ENCODE measurements at places on chromosomes 3 and 15.

GRCh38 chr3:149781211-149781610 lies 11.1 kb downstream of the ANKUB1 start:
- no peak for DNase-seq

GRCh38 chr3:148439254-148439822 lies 258.4 kb upstream of the AGTR1 start:
- DNase-seq = no peak

- no peak for DNase-seq
Observed at GRCh38 chr15:91779960-91780359, 73.5 kb upstream of the SLCO3A1 start.

DNA sequence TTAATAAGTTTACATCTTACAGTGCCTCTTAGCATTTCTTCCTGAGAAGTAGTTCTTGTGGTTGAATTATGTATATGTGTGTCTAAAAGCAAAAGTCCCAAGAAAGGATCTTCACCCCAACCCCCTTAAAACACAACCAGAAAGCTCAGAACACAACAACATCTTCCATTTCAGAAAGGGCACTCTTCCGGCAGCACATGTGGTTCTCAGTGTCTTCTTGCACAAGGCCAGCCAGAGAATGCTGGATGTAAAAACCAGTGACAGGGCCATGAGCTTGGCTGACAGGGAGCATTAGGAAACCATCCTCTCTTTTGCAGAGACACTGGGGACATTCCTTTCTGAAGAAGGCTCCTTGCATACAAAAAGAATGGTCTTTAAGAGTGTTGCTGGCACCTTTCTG lies 45.0 kb downstream of the EEFSEC start:
- no peak for DNase-seq

DNA sequence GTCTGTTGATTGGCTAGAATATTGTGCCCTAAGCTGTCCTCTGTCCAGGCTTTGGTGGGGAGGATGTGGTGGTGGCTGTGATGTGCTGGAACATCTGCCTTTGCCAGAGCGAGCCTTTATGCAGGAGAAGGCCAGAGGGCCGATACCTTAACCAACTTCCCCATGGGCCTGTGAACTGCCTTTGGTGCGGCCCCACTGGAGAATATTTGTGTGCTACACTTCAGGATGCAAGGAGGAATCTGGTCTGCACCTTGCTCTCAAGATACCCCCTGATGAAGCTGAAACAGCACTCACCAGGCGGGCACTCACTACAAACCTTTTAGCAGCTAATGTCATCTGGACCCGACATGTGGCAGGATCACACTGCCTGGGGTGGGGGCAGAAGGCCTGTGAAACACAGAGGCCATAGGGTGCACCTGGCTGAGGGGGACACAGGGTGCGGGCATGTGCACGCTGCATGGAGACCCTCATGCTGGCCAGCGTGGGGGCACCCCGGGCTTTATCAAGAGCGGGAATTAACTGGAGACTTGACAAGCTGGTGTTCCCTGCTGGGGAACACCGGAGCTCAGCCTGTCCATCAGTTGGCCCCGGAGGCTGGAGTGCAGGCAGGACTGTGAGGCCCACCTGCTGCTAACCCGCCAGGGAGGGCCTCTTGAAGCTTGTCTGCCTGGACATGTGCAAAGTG lies 16.4 kb downstream of the PRR23E start:
- no peak for DNase-seq

DNA sequence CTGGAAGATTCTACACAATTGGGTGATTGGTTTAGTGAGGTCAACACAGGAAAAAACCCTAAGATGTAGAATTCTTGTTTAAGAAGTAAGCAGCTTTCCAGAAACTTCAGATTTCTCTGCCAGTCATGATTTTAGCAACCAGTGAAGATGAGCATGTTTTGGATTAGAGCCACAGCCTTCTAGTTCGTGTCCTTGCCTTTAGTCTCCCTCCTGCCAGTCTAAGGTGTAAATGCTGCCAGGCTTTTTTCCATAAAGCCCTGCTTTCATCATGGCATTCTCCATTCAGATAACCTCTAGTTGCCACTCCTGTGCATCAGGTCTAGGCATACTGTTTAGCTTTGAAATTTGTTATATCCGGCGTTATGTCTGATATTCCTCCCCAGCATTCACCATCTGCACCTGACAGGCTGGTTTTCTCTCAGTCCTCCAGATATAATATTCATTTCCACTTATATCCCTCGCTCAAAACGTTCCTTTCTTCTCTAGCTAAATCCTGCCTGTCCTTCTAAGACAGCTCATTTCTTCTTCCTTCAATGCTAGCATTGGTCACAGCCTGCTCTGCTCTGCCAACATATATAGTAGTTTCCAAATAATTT lies 37.4 kb downstream of the SYN2 start:
- DNase-seq = no peak

All from liver (tissue), 10 donors.